T follicular helper cell (primary cell): ENCODE measurements at places on chromosomes 4 and X.

DNA sequence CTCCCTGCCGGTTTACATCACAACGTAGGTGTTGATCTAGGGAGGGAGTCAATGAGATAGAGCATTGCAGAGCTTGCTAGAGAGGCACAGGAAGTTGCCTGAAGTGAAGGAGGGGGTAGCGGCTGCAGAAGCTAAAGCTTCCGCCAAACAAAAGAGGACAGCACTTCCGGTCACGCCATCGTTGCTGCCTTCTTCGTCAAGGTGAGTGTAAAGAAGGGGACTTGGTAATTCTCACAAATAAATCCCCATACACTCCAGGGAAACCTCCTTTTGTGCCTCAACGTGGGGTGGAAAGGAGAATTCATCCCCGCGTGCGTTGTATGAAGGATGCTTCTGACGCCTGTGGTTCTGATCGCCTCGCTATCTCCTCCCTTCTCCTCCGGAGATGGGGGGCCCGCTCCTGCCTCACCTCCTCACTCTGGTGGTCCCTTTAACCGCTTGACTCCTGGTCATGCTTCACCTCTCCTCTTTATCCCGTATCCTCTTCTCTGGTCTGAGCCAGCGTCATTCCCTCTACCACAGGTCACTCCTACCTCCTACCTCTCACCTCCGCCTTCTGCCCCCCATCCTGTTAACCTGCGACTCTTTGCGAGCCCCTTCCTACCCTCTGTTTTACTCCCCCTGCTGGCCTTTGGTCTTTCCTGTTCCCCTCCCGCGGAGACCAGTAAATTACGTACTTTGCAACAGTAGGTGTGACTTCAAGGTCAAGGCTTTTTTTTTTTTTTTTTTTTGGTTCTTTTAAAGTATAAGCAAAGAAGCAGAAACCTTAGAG lies 59.9 kb downstream of the GSPT2 start:
- DNase-seq, result peak; percentile 25

DNA sequence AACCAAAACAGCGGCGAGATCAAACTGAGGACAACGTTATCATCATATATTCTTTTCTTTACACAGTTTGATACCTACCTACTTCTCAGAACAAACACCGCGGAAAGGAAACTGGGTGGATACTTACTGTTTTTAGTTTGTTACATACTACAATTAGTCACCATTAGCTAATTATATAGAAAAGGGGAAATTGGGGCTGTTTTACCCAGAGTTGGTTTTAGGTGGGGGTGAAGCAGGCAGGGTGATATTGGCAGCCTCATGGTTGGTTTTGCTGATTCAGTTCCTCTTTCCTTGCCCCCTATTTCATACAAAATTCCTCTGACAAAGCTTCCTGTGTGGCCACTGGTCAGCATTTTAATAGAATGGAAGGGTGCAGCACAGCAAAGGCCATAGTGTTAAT lies 77.8 kb downstream of the SORBS2 start:
- DNase-seq, result no peak

- no peak for DNase-seq
Observed at GRCh38 chr4:38007645-38008044, 47.4 kb downstream of the PTTG2 start.

DNA sequence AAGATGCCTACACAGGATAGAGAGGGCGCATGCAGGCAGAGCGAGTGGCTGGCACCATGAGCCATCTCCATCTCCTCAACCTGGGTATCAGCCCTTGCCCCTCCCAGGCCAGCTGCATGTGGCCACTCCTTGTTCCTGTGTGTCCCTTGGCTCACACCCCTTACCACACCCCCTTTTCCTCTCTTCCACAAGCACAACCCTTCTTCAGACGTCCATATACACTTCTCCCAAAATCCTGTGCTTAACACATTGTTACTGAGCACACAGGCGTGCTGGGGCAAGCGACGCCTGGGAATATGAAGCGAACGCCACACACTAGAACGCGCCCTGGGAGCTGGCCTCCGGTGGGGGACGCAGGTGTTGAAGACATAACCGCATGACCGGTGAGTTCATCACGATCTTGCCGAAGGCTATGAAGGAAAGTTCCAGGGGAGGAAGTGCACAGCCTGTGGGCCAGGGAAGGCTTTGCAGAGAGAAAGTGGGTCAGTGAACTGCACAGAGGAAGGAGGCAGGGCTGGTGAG lies 19.1 kb upstream of the KIAA0232 start:
- DNase-seq, result no peak

GRCh38 chr4:23875317-23875716 lies 14.5 kb downstream of the PPARGC1A start:
- DNase-seq, result no peak

- no peak for DNase-seq
Observed at GRCh38 chr4:28073860-28074555, 1213.4 kb downstream of the STIM2 start.

GRCh38 chr4:187389420-187389819 lies 606.2 kb upstream of the ZFP42 start:
- no peak for DNase-seq

DNA sequence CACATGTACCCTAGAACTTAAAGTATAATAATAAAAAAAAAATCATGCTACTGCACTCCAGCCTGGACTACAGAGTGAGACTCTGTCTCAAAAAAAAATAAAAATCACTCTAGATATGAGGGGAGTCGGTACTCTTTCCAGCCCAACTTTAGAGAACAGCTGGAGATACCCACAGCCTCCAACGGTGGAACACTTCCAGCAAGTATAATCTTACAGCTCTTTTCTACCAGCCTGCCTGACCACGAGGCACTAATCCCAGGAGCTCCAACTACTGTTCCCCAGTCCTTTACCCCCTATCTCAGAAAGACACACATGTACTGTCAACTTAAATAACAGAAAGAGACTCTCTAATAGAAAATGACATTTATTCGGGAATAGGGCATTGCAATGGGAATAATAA lies 46.8 kb downstream of the STEEP1 start:
- DNase-seq, result no peak

DNA sequence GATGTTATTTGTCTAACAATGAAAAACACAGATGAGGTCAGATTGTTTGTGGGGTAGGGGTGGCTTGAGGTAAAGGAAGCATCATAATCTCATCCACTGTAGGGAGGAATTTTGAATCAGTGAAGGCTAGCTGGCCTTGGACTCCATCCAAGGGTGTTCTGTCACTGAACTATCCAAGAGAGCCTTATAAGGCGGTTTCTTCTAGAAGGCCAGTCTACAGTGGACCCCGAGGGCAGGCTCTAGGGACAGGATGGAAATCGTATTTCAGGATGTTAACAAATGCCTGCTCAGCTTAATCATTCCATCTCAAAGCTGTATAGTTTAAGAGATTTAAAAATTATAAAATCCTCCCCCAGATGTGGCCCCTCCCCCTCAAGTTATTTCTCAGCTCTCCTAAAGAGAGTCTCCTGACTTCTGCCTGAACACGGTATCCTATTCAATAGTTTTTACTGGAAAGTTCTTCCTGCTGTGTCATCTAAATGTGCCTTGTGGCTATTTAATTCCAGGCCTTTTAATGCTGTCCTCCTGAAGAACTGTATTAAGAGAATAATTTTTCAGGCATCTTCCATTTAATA lies 8.0 kb downstream of the IGFBP7 start:
- DNase-seq, result no peak

GRCh38 chr4:71549516-71550160 lies 210.8 kb downstream of the SLC4A4 start:
- DNase-seq, result no peak

GRCh38 chrX:130793975-130794374 lies 109.0 kb downstream of the ENOX2 start:
- DNase-seq, result no peak

GRCh38 chr4:128228845-128229795 lies 58.5 kb downstream of the PGRMC2 start:
- no peak for DNase-seq

DNA sequence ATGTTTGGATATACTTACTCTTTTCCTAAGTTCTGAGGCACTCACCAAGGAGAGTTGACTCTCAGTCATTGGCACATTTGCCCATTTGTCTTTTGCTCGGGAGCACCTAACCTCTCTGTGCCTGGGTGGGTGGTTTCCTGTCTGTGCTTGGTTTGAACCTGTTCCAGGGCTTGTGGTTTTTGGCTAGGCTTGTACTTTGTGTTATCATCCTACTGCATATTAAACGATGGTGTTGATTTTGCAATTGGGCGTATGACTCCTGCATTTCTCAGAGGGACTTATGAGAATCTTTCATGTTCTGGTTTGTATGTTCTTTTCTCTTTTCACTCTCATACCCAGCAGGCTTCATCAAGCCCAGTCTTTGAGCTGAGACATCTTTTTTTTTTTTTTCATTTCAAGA lies 161.7 kb downstream of the BTC start:
- DNase-seq, result peak; percentile 1

DNA sequence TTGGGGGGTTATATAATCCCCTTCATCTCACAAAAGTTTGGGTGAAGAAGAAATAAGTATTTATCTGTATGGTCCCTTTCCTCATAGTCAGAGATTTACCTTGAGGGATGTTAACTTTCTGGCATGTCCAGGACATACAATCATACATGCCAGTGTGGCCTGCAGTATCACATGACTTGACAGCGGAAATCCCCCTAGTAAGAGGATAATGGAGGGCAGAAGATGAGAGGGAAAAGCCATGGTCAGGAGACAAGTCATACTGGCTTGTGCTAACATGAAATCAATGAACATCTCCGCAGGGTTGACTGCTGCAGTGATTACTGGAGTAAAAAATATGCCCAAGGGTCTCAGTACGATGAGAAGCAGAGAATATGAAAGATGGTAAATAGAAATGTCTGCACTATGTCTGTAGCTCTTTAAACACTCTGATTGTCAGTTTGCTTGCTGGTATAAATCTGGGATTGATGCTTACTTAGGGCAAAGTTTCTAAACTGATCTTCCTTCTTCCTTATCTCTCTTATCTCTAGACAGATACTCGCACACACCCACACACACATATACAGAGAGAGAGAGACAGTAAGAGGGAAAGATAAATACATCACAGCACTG lies 1385.6 kb upstream of the ADGRL3 start:
- no peak for DNase-seq

- no peak for DNase-seq
Observed at GRCh38 chr4:159363361-159363760, 260.5 kb downstream of the RAPGEF2 start.

DNA sequence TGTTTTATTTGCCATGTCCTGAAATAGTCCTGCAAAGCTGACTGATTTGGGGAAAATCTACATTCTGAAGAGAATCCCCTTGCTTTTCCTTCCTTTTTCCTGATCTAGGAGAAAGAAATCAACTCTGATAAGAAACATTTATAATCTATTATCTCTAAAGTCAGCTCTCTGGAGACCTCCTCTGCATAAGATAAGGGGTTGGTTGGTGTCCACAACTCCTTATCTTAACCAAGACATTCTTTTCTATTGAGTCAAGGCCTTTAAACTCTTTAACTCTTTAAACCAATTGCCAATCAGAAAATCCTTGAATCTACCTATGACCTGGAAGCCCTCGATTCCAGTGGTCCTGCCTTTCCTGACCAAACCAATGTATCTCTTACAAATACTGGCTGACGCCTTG lies 373.6 kb upstream of the RASGEF1B start:
- no peak for DNase-seq

GRCh38 chr4:53484911-53485657 lies 106.2 kb downstream of the LNX1 start:
- DNase-seq, result no peak

- DNase-seq, result no peak
Observed at GRCh38 chrX:47515941-47516665, 33.1 kb upstream of the ZNF41 start.

DNA sequence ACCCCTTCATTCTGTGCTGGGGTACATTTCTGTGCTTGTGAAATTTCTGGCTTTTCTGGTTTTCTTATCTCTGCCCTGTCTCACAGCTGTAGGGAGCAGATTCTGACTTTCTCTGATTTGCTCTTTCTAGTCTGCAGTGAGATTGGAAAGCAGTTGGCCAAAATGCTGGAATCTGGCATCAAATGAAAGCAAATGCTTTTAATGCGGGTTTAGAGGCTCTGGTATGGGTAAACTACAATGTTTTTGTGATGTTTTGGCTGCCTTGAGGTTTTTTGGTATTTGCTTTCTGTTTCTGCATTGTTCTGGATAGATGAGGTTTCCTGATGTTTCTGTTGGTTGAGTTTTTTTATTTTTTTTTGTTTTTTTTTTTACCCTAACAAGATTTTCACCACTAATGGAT lies 23.8 kb downstream of the SMIM20 start:
- DNase-seq, result no peak

GRCh38 chr4:175770555-175770954 lies 41.5 kb downstream of the GPM6A start:
- DNase-seq, result no peak

GRCh38 chrX:8721536-8721935 lies 10.4 kb downstream of the ANOS1 start:
- no peak for DNase-seq

GRCh38 chrX:153903238-153903980 lies 1.1 kb upstream of the AVPR2 start:
- no peak for DNase-seq
